ENCODE measurements at places on chromosomes 7 and 10. TPM values are rescaled to one million over a fixed set of nuclear protein-coding genes. Genes with fewer than 3 reads are reported as not detected.
A peak's percentile ranks its signal among the peaks of the same experiment; 100 is the strongest.

DNA sequence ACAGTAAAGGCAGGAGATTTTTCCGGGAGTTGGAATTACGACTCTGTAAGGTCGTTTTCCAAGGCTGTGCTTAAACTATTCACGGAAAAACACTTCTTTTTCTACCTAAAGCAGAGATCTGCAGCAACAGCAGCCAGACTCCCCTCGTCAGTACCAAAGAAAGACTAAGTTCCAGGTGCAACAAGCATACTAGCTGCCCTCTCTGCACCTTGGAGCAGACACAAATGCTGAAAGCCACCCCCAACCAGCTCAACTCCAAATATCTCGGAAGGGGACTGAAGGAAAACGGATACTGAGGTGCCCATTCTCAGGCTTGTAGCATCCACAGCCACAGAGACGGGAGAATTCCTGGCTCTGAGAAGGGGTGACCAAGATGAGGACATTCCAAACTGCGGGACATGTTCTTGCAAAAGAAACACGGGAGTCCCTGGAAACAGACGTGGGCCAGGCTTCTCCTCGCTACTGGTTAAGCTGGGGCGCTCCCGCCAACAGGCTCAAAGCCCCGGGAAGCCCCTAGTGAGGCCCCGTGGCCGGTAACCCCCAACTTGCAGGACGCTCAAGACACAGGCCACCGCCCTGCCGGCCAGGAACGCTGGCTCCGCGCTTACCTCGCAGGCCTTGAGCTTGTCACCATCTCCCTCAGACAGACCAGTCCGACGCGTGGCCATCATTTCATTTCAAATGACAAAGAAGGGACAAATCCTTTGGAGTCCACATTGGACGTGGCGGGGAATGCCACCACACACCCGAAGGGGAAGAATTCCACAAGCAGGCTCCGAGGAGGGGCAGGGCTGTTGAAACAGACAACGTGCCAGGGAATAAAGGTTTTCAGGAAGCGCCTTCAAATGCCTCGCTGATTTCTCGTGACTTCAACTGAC is 2.2 kb downstream of the ARHGAP21 start:
- no peaks in the 10 kb centered on the region for H3K27me3 ChIP-seq
- H3K27ac ChIP-seq = peak overlapping the region; percentile 95
- no peaks in the 10 kb centered on the region for H3K36me3 ChIP-seq

DNA sequence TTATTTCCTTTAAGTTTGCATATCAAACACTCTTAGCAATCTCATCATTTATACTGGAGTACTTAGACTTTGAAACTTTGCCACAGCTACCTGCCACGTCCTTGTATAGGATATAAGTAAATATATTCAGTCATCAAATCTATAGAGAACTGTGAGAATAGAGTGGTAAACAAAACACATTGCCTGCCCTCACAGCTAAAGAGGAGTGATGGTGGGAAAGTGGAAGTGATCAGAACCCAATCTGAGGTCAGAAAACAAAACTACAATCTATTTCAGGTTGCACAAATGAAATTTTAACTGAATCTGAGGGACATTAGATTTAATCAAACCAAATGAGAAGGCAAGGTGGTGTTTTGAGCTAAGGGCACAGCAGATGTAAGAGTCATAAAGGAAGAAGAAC is 74.8 kb downstream of the ZEB1 start:
- H3K27ac ChIP-seq = no peak overlapping the region
- H3K4me3 ChIP-seq = no peak overlapping the region
- no peak for DNase-seq
- no peaks in the 10 kb centered on the region for H3K27me3 ChIP-seq

DNA sequence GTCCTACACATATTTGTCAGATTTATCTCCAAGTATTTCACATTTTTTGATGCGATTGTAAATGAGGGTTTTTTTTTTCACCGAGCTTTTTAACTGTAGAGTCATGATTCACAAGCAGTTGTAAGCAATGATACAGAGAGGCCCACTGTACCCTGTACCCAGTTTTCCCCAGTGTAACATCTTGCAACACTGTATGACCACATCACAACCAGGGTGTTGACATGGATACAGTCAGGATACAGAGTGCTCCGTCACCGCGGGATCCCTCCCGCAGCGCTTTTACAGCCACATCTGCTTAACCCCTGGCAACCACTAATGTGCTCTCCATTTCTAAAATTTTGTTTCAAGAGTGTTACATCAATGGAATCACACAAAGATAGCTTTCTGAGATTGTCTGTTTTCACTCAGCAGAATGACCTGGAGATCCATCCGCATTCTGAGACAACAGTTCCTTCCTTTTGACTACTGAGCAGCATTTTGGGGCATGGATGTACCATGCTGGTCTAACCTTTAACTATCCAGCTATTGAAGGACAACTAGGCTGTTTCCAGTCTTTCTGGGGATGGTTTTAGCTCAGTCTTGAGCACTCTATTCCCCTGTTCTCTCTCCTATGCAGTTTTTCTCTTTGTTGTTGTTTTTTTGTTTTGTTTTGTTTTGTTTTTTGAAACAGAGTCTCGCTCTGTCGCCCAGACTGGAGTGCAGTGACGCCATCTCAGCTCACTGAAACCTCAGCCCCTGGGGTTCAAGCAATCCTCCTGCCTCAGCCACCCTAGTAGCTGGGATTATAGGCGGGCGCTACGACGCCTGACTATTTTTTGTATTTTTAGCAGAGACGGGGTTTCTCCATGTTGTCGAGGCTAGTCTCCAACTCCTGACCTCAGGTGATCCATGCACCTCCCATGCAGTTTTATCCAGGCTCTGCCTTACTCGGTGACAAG is 25.9 kb downstream of the GPRIN2 start:
- no peaks in the 10 kb centered on the region for H3K36me3 ChIP-seq
- H3K27ac ChIP-seq = no peak overlapping the region
- no peaks in the 10 kb centered on the region for H3K27me3 ChIP-seq
- H3K4me3 ChIP-seq = no peak overlapping the region
- DNase-seq = peak; percentile 4
- no peaks in the 10 kb centered on the region for H3K4me1 ChIP-seq

DNA sequence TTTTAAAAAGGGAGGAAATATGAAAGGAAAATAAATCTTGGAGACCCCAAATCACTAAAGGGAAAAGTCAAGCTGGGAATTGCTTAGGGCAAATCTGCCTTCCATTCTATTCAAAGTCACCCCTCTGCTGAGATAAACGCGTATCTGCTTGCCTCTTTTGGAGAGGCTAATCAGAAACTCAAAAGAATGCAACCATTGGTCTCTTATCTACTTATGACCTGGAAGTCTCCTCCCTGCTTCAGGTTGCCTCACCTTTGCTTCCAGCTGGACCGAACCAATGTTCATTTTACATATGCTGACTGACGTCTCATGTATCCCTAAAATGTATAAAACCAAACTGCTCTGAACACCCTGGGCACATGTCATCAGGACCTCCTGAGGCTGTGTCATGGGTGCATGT is 14.7 kb downstream of the ATAD1 start:
- no peak for DNase-seq
- no peaks in the 10 kb centered on the region for H3K36me3 ChIP-seq
- H3K27ac ChIP-seq = no peak overlapping the region
- H3K27me3 ChIP-seq = no peaks in the 10 kb centered on the region
- no peak overlapping the region for H3K4me3 ChIP-seq

GRCh38 chr10:80171248-80171660 is 34.1 kb downstream of the ANXA11 start:
- H3K4me3 ChIP-seq = no peak overlapping the region
- no peaks in the 10 kb centered on the region for H3K27me3 ChIP-seq
- H3K4me1 ChIP-seq = no peaks in the 10 kb centered on the region
- no peak for DNase-seq
- H3K27ac ChIP-seq = no peak overlapping the region

GRCh38 chr10:131180086-131180485 is 131.4 kb downstream of the TCERG1L start:
- H3K36me3 ChIP-seq = no peaks in the 10 kb centered on the region
- H3K27ac ChIP-seq = no peak overlapping the region
- no peaks in the 10 kb centered on the region for H3K27me3 ChIP-seq
- no peak overlapping the region for H3K4me3 ChIP-seq

DNA sequence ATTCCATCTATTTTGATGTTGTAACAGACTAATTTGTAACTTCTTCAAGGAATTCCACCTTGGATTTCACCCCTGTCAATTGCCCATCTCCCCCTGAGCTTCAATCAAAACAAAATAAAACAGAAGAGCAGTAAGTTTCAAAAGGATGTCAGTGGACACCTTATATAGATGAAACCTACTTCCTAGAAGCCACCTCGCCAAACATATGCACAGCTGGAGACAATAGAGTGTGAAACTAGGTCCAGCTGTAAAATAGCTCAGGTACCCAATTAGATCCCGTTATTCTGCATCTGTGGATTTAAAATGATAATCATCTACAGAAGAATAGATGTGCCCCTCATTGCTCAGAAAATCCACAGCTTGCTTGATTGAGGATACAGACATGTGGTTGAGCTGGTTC is 598.6 kb downstream of the SH2D4B start:
- H3K4me1 ChIP-seq = no peaks in the 10 kb centered on the region
- no peak overlapping the region for H3K4me3 ChIP-seq
- H3K27me3 ChIP-seq = no peaks in the 10 kb centered on the region
- H3K36me3 ChIP-seq = no peaks in the 10 kb centered on the region
- DNase-seq = no peak

DNA sequence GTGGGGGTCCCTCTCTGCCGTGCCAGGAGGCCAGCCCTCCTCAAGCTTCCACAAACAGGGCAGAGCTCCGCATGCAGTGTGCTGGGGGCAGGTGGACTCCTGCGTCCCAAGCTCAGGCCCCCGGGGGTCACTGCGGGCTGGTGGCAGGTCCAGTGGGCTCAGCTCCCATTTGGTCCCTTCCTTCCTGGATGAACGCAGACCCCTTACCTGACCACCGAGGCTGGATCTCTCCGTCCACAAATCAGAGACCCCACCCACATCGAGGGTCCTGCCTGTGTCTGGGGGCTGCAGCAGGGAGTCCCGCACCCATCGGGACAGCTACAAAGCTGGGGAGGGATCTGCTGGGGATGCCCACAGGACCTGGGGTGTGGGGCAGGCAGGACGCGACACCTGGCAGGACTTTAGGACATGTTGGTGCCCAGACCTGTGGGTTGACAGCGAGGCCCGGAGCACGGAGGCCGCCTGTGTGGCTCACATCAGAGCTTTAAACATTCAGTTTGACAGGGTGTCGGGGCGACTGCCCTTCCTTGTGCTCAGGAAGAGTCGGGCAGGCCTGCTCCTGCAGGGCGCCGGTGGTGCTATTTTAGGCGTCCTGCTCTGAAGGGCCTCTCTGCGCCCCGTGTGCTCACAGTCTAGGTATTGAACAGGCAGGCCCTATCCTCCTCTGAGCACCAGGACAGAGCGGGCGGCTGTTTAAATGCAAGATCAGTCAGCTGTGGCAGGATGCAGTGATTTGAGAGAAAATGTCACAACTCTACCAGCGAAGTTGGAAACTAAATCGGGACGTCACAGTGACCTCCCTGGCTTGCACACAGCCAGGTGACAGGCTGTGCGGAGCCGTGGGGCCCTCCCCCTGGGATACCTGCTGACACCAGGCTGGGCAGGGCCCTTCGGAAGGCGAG is 15.9 kb upstream of the CFAP46 start:
- no peak overlapping the region for H3K4me3 ChIP-seq
- H3K36me3 ChIP-seq = no peaks in the 10 kb centered on the region
- peaks cover 22% of the 10 kb centered on the region for H3K4me1 ChIP-seq

- no peak for DNase-seq
- no peaks in the 10 kb centered on the region for H3K36me3 ChIP-seq
- no peak overlapping the region for H3K27ac ChIP-seq
- no peaks in the 10 kb centered on the region for H3K4me1 ChIP-seq
These were observed 155.4 kb downstream of the ATE1 start for GRCh38 chr10:121772406-121772805.

DNA sequence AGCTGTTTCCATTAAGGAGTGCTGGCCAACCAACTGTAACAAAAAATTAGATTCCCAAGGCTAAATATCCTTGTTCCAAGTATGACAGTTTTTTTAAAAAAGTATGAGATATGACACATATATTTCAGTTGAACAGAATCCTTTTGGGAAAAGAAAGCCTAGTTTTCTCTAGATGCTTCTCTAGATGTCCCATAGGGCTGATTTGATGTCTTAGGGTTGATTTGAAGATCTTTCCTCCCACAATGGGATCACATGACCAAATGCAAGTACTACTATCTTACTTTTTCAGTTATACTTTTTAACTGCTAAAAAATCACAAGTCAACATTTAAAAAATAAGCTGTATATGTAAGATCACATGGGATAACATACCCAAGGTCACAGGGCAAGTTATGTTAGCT is 3.7 kb downstream of the NAMPT start:
- H3K4me3 ChIP-seq = no peak overlapping the region
- H3K27me3 ChIP-seq = no peaks in the 10 kb centered on the region
- DNase-seq = no peak
- H3K36me3 ChIP-seq = no peaks in the 10 kb centered on the region
- H3K4me1 ChIP-seq = peaks cover 36% of the 10 kb centered on the region

GRCh38 chr10:81116990-81117389 is 579.3 kb downstream of the SH2D4B start:
- no peaks in the 10 kb centered on the region for H3K36me3 ChIP-seq
- DNase-seq = no peak
- no peaks in the 10 kb centered on the region for H3K4me1 ChIP-seq
- no peaks in the 10 kb centered on the region for H3K27me3 ChIP-seq

DNA sequence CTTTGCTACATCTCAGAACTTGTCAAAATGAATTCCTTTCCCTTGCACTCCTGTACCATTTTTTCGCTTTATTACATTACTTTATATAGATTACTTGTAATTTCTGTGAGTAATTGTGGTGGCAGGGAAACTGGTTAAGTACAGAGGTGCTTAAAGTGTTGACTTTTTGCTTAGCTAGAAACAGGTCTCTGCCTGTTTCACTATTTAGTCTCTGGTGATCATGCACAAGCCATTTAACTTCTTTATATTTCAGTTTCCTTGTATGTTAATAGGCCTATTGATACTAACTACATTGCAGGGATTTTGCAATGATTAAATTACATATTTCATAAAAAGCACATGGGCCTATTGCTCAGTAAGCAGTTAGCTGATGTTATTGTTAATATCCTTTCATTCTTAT is 233.8 kb downstream of the PRKG1 start:
- no peak overlapping the region for H3K27ac ChIP-seq
- H3K36me3 ChIP-seq = no peaks in the 10 kb centered on the region
- H3K27me3 ChIP-seq = no peaks in the 10 kb centered on the region

- no peak for DNase-seq
- H3K36me3 ChIP-seq = no peaks in the 10 kb centered on the region
- peaks cover 12% of the 10 kb centered on the region for H3K4me1 ChIP-seq
- no peak overlapping the region for H3K4me3 ChIP-seq
- H3K27ac ChIP-seq = no peak overlapping the region
- no peaks in the 10 kb centered on the region for H3K27me3 ChIP-seq
These were observed 41.1 kb downstream of the MINPP1 start for GRCh38 chr10:87545783-87546182.

ZNF487 gene
- 1.6 TPM for total RNA-seq

UNCX gene
- total RNA-seq = not detected

AMPH gene
- 2.6 TPM for total RNA-seq

SEMA3E gene
- under 0.01 TPM for total RNA-seq

PNLIPRP2 gene
- total RNA-seq = 455 TPM

SHTN1 gene
- 37.1 TPM for total RNA-seq

STARD3NL gene
- total RNA-seq = 19.7 TPM
